ENCODE measurements at places on chromosomes 11 and 22. TPM values are rescaled to one million over a fixed set of nuclear protein-coding genes. Genes with fewer than 3 reads are reported as not detected.

SRSF8 gene
- polyA plus RNA-seq: 52.3 TPM

DNA sequence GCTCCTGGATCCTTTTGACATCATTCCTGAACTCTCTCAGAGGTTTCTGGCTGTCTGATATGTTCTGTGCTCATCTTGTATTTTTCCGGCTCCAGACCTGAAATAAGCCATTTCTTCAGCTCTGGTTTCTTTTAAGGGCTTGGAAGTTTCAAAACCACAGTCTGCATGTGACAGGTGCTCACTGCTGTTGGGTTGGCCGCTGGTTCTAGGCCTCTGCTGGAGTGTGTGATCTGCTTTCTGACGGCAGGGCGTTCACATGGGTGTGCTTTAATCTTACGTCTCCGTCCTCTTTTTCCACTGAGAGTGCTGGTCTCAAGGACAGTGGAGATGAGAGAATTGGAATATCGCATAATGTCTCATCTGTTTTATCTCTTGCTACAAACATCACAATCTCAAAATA is 10.3 kb downstream of the ZBED4 start:
- no peaks in the 10 kb centered on the region for H3K27me3 ChIP-seq
- DNase-seq: no peak
- no peaks in the 10 kb centered on the region for H3K36me3 ChIP-seq
- no peaks in the 10 kb centered on the region for H3K4me1 ChIP-seq
- H3K4me3 ChIP-seq: no peak overlapping the region
- no peak overlapping the region for H3K27ac ChIP-seq

- H3K4me1 ChIP-seq: no peaks in the 10 kb centered on the region
- H3K4me3 ChIP-seq: no peak overlapping the region
- H3K27me3 ChIP-seq: no peaks in the 10 kb centered on the region
- no peaks in the 10 kb centered on the region for H3K36me3 ChIP-seq
- H3K27ac ChIP-seq: no peak overlapping the region
These were observed 130.1 kb downstream of the TRPC6 start for GRCh38 chr11:101453682-101454081.

- H3K4me1 ChIP-seq: no peaks in the 10 kb centered on the region
- H3K27ac ChIP-seq: no peak overlapping the region
- no peak overlapping the region for H3K4me3 ChIP-seq
- H3K27me3 ChIP-seq: no peaks in the 10 kb centered on the region
- H3K36me3 ChIP-seq: no peaks in the 10 kb centered on the region
These were observed 2925.9 kb upstream of the OR11H1 start for GRCh38 chr22:12601870-12602779.

TEX54 gene
- 0.76 TPM for polyA plus RNA-seq

DNA sequence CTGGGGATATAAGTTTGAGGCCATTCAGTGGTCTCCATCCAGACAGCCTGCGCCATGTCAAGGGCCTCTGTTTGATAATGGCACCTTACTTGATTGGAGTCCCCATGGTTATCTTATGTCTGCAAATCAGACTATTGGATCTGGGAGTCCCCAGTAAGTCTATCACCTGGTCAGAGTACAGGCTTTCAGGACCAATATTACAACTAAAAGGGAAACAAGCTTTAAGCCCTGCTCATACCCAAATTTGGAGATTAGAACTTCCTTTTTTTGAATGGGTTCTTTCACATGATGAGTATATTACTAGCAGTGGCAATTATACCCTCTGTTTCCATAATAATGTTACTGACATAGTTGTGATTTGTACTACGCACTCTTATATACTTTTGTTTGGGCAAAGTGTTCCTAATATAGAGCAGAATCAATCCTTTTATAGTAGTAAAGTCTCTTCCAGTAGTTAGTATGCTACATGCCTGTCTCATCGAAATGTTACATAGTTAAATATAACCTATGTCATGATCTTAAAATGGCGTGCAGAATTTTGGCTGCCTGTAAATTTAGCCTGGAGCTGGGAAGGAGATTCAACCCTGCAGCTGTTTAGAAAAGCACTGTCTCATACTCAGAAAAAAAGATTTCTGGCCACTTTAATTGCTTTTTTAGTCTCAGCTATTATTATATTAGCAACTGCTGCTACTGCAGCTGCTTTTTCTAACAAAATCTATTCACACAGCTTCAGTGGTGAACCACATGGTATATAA is 4.9 kb downstream of the MS4A15 start:
- H3K4me1 ChIP-seq: peaks cover 15% of the 10 kb centered on the region
- no peak overlapping the region for H3K4me3 ChIP-seq
- H3K27me3 ChIP-seq: no peaks in the 10 kb centered on the region

GRCh38 chr11:104487046-104487806 is 323.3 kb upstream of the PDGFD start:
- DNase-seq: no peak
- H3K4me1 ChIP-seq: no peaks in the 10 kb centered on the region
- H3K4me3 ChIP-seq: no peak overlapping the region
- no peaks in the 10 kb centered on the region for H3K27me3 ChIP-seq
- H3K36me3 ChIP-seq: no peaks in the 10 kb centered on the region

DNA sequence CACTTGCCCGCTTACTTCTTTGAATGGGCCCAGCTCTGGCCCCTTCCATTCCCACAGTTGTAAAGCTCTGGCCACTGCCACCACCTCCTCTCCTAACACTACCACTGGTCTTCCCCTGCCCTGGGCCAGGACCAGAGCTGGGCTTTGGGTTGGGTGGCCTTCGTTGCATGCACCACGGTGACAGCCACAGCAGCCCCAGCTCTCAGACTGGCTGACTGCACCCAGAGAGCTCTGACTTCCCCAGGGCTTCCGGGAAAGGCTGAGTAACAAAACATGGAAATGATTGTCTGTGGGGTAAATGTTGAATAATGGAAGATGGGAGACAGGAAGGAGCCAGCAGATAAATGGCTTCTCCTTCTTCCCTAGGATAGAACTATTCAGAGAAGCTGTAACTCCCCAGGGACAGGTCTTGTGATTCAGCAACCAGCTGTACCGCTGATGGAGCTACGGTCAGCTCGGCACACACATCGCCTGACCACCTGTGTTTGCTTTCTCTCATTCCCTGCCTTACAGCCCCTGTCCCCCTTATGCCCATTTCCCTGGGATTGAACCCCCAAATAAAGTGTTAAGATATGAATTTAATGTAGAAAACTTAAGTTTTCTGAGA is 27.6 kb downstream of the SCN4B start:
- no peak overlapping the region for H3K27ac ChIP-seq
- no peak for DNase-seq
- no peaks in the 10 kb centered on the region for H3K27me3 ChIP-seq

GP1BB gene
- polyA plus RNA-seq: 4.4 TPM

CRY2 gene
- 23.1 TPM for polyA plus RNA-seq

DNA sequence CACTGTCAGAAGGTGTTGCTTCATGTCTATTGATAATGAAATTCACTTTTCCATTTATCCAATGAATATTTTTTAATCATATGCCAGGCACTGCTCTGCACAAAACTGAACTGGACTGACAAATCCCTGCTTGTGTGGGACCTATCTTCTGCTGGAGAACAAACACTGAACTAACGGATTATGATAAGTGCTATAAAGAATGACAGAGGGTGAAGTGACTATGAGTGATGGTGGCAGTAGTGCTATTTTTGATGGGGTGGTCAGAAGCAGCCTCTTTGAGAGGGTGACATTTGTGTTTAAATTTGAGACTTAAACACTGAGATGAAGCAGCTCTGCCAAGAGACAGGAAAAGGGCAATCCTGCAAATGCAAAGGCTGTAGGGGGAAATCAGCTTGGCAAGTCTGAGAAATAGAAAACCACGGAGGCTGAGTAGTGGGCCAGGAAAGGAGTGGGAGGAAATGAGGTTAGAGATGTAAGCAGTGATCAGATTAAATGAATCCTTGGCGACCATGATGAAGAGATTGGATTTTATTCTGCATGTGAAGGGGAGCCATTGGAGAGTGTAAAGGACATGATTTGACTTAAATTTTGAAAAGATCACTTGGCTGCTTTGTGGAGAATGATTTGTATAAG is 6.0 kb downstream of the TBCEL start:
- H3K27ac ChIP-seq: no peak overlapping the region
- no peaks in the 10 kb centered on the region for H3K36me3 ChIP-seq
- H3K4me1 ChIP-seq: peaks cover 4% of the 10 kb centered on the region
- no peak for DNase-seq

DNA sequence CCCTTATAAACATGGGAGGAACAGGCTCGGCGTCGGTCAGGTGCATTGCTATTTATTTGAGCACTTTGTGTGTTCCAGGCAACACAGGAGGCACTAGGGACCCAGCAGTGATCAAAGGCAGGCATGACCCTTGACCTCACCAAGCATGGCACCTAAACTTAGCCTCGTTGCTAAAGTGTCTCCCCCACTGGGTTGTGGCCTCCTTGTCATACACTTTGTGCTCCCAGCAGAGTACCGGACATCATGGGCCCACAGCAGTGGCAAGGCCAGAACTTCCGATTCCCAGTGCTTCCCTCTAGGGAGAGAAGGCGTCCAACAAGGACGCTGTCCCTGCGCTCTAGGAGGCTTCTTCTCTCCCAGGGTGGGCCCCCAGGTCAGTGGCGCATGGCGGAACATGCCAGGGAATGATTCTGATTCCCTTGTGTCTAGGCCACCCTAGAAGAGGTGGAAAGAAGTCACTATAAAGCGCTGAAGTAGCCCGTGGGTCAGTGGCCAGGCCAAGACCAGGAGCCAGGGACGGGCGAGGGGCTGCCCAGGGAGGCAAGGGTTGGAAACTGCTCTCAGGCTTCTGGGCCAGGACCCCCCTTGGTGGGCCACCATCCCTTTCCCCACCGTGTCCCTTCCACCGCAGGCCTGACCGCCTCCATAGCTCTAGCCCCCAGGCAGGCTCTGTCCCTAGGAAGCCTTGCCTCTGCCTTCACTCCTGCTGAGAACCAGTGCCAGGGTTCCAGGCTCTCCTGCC is 19.7 kb downstream of the TOM1 start:
- H3K27me3 ChIP-seq: no peaks in the 10 kb centered on the region
- H3K4me1 ChIP-seq: no peaks in the 10 kb centered on the region
- H3K27ac ChIP-seq: no peak overlapping the region
- H3K4me3 ChIP-seq: no peak overlapping the region
- no peak for DNase-seq
- H3K36me3 ChIP-seq: peaks cover 72% of the 10 kb centered on the region

TPH1 gene
- polyA plus RNA-seq: 16.1 TPM

DNA sequence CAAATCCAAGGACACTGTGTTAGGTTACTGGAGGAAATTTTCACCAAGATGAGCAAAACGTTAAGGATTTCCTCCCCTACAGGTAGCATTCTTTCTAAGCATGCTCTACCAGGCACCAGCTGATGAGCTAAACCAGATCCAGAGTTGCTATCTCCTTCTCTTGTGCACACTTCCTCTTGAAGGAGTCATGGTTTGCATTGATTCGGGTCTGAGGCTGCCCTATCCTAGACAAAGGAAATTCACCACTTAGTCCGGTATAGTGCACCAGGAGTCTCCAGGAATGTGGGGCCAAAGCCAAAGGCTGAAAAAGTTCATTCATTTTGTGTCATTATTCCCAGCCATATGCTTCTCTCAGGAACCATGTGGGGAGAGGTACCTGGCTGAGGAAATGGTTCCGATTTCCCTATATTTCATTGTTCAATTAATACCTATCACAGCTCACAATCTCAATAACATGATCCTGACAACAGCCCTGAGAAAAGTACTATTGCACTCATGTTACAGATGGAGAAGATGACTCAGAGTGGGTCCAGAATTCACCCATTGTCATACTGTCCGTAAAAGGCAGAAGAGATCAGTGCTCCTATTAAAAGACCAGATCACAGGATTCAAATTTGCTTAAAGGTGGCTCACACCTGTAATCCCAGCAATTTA is 39.1 kb downstream of the SLC35F2 start:
- H3K27ac ChIP-seq: no peak overlapping the region
- no peaks in the 10 kb centered on the region for H3K4me1 ChIP-seq
- DNase-seq: no peak
- no peaks in the 10 kb centered on the region for H3K27me3 ChIP-seq
- H3K4me3 ChIP-seq: no peak overlapping the region

DNA sequence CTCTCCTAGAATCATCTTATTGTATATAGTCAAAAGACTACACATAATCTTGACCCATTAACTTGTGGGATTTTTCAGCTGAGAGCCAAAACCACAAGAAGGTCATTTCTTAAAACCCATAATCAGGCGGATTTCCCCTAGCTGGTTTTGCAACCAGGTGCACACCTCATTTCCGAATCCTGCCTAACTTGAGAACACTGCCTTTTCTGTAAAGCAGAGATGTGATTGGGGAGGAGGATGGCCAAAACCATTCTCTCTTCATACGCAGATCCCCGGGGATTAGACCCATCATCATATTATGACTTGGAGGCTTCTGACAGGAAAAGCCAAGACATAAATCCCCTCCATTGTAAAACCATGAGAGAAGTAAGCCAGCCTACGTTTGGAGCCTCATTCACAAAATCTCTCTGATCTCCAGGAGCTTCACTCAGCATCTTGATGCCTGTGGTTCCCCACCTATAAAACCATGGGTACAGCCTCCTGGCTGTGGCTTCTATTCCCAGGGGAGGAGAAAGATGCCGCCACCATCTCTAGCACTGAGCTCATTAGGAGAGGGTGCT is 191.3 kb downstream of the KIF18A start:
- H3K4me1 ChIP-seq: no peaks in the 10 kb centered on the region
- no peaks in the 10 kb centered on the region for H3K27me3 ChIP-seq
- H3K4me3 ChIP-seq: no peak overlapping the region
- H3K36me3 ChIP-seq: no peaks in the 10 kb centered on the region
- no peak for DNase-seq

DNA sequence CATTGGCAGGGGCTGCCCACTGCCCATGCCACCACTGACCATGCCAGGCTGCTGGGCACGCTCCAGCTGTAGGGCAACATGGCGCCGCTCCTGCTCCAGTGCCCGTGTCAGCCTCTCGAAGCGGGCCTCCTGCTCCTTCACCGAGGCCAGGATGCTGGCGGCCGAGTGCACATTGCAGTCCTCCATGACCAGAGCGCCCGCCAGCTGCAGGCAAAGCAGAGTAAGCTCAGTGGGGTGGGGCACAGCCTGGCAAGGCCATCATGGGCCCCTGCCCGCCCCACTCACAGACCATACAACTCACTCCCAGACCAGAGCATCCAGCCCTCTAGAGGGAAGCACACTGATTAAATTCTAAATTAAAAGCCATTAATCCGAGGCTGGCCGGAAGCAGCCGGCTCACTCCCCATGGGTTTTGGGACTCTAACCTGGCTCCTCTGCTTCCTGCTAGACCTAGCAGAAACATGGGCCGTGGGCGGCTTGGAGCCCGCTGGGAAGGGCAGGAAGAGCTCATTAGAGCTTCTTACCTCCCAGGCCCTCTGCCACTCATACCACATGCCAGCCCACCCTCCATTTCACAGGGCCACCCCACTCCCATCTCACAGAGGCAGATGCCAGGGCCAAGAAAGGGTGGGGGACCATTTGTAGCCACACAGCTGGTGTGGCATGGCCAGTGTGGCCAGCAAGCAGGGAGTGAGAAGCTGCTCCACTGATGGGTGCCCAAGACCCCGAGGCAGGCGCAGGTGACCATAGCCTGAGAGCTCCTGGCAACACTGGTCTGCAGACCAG is 25.8 kb downstream of the ARVCF start:
- no peak for DNase-seq
- H3K4me3 ChIP-seq: no peak overlapping the region
- no peaks in the 10 kb centered on the region for H3K36me3 ChIP-seq
- peaks cover 5% of the 10 kb centered on the region for H3K4me1 ChIP-seq

DNA sequence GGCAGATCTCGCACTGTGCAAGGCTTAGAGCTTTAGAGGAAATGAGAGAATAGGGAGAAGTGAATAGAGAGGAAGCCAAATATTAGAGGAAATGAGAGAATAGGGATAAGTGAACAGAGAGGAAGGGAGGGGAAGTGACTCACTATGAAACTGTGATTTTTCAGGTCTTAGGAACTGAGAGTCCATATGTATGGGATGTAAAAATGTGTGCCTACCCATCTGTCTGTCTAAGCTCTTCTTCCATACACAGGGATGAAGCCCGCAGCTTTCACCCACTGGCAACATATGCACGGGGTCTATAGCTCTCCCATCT is 6.4 kb upstream of the CCDC86 start:
- no peak overlapping the region for H3K4me3 ChIP-seq
- no peaks in the 10 kb centered on the region for H3K36me3 ChIP-seq
- H3K27me3 ChIP-seq: no peaks in the 10 kb centered on the region
- H3K27ac ChIP-seq: no peak overlapping the region
- no peak for DNase-seq

All from large intestine (tissue), 12 donors.